ENCODE measurements at places on chromosomes 6 and 20. TPM values are rescaled to one million over a fixed set of nuclear protein-coding genes. Genes with fewer than 3 reads are reported as not detected.

DNA sequence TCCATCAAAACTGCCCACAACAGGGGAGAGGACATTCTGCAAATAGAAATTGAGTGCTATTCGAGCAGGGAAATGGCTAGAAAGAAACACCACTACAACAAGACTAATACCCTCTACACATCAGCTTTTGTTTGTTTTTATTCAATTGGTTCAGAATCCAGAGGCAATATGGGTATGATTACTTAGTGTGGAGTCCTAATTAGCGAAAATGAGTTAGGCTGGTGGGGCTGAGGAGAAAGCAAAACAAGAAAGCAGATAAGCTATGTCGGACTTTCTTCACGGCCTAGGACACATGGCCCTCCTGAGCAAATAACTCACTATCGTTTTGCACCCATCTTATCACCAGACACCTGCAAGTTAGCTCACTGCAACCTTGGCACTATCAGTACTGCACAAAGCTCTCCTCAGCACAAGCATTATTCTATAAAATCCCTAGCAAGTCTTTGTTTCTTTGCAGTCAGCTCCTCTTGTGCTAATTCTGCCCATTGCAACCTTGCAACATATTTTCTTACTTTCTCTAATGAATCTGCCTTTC, 31.3 kb upstream of the SH3BGRL2 start:
- DNase-seq = no peak

- DNase-seq = no peak
These were observed 82.2 kb downstream of the TRERF1 start for GRCh38 chr6:42369568-42369967.

DNA sequence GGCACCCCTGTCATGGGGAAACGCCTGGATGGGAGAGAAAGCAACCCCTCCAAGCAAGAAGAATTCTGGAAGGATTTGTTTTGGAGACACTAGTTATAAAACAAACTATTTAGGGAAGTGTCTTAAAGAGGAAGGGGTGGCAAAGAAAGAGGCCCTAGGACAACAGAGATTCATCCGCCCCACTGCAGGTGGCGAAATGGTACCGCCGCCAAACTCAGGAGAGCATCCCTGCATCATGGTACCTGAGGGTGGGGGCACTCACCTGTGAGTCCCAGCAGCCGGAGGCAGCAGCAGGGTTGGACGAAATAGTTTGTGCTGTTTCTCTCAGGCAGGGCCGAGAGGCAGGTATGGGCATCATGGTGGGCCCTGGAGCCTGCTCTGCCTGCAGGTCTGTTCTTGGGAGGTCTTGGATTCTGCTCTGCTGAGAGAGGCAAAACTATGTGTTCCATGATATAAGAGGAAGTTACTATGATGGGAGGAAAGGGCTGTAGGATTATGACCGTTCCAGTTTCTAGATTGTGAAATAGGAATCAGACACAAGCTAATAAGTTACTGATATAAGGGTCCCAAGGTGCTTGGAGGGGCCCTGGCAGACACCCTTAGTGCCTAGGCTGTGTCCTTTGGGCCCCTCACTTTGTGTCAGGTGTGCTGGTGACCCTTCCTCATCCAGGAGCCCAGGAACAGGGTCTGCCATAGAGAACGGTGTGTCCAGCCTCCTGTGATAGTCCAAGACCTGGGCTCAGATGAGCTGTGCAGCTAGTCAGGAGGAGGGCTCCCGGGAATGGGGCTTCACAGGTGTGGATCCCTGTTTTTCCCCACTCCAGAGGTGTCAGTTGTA, 20.4 kb downstream of the SIRPD start:
- no peak for DNase-seq

GRCh38 chr6:19865178-19865577, 28.0 kb downstream of the ID4 start:
- DNase-seq = no peak

DNA sequence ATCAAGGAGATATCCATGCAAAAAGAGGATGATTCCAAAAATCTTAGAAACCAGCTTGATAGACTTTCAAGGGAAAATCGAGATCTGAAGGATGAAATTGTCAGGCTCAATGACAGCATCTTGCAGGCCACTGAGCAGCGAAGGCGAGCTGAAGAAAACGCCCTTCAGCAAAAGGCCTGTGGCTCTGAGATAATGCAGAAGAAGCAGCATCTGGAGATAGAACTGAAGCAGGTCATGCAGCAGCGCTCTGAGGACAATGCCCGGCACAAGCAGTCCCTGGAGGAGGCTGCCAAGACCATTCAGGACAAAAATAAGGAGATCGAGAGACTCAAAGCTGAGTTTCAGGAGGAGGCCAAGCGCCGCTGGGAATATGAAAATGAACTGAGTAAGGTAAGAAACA, 10.1 kb upstream of the SNRNP48 start:
- no peak for DNase-seq

GRCh38 chr6:31544676-31545075, 1.7 kb downstream of the ATP6V1G2 start:
- no peak for DNase-seq

GRCh38 chr6:34236131-34236442, 586 bp upstream of the HMGA1 start:
- DNase-seq = no peak

- peak; percentile 96 for DNase-seq
These were observed 63.2 kb downstream of the PYGB start for GRCh38 chr20:25310921-25311728.

GRCh38 chr6:108922499-108922898, 74.3 kb downstream of the ARMC2 start:
- DNase-seq = no peak

DNA sequence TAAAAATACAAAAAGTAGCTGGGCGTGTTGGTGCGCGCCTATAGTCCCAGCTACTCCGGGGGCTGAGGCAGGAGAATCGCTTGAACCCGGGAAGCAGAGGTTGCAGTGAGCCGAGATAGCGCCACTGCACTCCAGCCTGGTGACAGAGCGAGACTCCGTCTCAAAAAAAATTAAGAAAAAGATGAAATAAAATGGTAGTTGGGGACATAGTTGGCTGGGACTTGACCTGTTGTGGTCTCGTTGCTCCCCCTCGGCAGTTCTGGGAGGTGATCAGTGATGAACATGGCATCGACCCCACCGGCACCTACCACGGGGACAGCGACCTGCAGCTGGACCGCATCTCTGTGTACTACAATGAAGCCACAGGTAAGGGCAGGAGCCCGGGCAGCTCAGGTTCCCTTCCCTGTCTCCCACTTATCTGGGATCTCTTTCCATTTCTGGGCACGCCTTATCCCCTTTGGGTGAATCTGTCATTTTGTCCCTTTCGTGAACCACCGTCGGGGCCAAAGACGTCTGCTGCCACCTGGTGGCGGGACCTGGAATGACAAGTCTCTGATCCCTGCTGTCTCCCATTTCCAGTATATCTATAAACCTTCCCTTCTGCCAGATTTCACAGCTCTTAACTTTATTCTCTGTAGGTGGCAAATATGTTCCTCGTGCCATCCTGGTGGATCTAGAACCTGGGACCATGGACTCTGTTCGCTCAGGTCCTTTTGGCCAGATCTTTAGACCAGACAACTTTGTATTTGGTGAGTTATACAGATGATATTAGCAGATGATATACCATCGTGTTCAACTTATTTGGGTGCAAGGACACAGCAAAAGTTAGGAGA, 2.3 kb downstream of the TUBB start:
- DNase-seq = peak; percentile 85

- peak; percentile 92 for DNase-seq
These were observed 11.2 kb upstream of the MMP24 start for GRCh38 chr20:35215066-35215956.

- DNase-seq = no peak
These were observed 182.8 kb downstream of the SMOC2 start for GRCh38 chr6:168623736-168624135.

GRCh38 chr20:59451066-59451630, 150.7 kb downstream of the EDN3 start:
- DNase-seq = no peak

DNA sequence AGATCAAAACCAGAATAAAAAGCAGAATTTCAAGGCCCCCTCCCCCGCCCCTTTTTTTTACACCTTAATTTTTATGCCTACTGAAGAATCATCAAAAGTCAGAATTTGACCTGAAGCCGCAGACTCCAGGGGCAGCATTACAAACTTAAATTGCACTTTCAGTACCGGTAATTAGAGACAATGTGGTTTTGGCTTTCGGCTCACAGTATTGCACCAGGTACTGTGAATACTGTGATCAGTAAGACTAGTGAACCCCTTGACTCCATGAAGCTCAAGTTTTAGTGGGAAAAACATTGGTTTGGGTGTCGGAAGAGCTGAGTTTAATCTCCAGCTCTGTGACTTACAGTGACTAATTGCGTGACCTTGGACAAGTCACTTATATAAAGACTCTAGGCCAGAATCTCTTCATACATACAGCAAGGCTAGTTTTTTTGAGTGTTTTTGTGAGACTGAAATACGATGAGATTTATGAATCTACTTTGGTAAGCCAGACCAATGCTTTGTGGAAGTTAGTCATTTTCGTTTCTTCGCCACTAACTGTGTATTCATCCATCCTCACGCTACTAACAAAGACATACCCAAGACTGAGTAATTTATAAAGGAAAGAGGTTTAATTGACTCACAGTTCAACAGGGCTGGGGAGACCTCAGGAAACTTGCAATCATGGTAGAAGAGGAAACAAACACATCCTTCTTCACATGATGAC, 114.7 kb downstream of the SASH1 start:
- peak; percentile 59 for DNase-seq

GRCh38 chr20:17436664-17437063, 94.5 kb downstream of the BFSP1 start:
- no peak for DNase-seq

GRCh38 chr6:19478992-19479391, 358.2 kb upstream of the ID4 start:
- peak; percentile 74 for DNase-seq

GRCh38 chr6:5516036-5516435, 254.7 kb downstream of the FARS2 start:
- no peak for DNase-seq

DNA sequence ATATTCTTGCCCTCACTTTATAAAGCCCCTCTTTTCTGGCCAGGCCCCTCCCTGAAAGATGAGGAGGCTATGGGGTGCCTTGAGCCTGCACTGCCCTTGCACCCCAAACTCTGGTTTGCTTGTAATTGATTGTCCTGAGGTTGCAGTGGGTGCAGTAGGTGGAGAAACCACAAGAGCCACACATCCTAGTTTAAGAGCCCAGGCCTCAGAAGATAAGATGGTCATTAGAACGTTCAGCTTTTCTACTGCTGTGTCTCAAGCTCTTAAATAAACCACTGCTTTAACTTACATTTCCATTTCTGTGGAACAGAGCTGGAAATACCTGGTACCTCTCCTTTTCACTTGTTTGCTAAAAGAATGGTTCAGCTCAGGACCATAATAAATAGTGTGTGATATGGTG, 9.0 kb downstream of the MRAP2 start:
- DNase-seq = no peak

DNA sequence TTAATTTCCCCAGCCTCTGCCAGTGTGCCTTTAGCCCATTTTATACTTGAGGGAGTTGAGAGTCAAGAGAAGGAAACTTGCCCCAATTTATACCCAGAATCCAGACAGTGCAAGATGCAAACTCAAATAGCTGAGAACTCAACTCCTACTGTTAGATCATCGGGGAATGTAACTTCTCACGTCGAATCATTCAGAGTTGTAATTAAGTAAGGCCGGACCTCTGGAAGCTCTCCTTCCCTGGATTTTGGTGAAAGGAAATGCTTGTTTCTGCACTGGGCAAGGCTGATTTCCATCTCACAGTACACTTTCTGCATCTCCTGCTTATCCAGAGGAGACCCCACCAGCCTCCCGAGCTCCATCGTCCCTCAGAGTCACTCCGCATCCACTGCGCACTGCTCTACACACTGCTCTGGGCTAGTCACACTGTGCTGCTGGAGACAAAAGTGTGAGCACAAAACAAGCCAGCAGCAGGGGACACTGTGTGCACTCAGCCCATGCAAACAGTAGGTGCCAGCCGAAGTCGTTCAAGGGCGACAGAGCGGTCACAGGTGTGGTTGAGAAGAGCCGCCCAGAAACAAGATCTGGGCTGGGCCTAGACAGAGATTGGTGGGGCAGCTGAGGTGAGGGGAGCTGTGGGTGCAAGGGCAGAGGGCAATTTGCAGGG, 150.4 kb upstream of the QKI start:
- no peak for DNase-seq

Gene ULBP1
- total RNA-seq = 1.1 TPM

Gene ZKSCAN3
- 8.1 TPM for total RNA-seq

Gene SLC17A3
- not detected for total RNA-seq

Gene AVP
- total RNA-seq = not detected

Gene ASIP
- not detected for total RNA-seq

Gene NKX2-2
- 2.6 TPM for total RNA-seq

Gene GPR63
- not detected for total RNA-seq

Measured in M059J (cell line).